ENCODE measurements at places on chromosomes 4 and X.

GRCh38 chr4:48976041-48976440 lies 10.0 kb upstream of the CWH43 start:
- no peaks in the 10 kb centered on the region for H3K4me1 ChIP-seq
- H3K27ac ChIP-seq = no peak overlapping the region
- H3K4me3 ChIP-seq = no peak overlapping the region
- no peak for DNase-seq
- H3K36me3 ChIP-seq = no peaks in the 10 kb centered on the region

GRCh38 chr4:106116025-106116424 lies 200.0 kb downstream of the TBCK start:
- H3K4me3 ChIP-seq = no peak overlapping the region
- H3K27ac ChIP-seq = no peak overlapping the region
- H3K27me3 ChIP-seq = no peaks in the 10 kb centered on the region
- peaks cover 27% of the 10 kb centered on the region for H3K36me3 ChIP-seq

DNA sequence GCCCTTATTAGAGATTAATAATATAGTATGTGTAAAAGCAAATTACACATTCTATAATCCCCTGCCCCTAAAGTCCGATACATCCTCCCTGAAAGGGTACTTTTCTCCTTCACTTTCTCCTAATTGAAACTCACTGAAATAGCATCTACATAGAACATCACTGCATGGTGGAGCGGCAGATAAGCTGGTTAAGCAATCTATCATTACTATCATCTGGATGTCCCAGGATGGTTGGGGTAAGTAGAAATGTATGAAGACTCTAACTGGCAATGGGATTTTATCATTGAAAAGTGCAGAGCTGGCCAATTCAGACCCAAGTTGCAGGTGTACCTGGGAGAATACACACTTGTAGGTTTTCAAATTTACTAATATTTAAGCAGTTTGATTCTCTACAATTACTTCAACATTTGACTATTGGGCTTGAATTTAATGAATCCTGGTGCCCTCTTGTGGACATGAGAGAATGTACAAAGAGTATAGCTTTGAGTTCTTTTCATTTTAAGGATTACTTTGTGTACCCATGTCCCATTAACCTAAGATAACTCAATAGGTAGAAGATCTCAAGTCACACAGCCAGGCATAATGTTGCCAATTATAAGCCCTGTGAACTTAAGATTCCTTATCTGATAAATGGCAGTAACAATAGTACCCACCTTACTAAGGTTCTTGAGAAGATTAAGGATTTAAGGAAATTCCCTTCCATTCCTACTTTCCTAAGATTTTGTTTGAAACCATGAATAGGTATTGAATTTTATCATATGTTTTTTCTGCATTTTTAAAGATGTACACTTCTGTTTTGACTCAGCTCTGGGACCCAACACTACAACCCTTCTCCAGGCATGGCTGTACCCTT lies 69.8 kb downstream of the SHROOM3 start:
- H3K4me3 ChIP-seq = no peak overlapping the region
- H3K36me3 ChIP-seq = no peaks in the 10 kb centered on the region

GRCh38 chr4:498328-498904 lies 540 bp downstream of the ZNF721 start:
- no peaks in the 10 kb centered on the region for H3K27me3 ChIP-seq
- DNase-seq = no peak
- H3K4me1 ChIP-seq = peaks cover 35% of the 10 kb centered on the region
- peak overlapping the region; percentile 94 for H3K27ac ChIP-seq

GRCh38 chrX:24828600-24828999 lies 134.9 kb downstream of the POLA1 start:
- no peak overlapping the region for H3K27ac ChIP-seq
- no peak overlapping the region for H3K4me3 ChIP-seq
- peaks cover 3% of the 10 kb centered on the region for H3K4me1 ChIP-seq
- peaks cover 21% of the 10 kb centered on the region for H3K36me3 ChIP-seq
- H3K27me3 ChIP-seq = no peaks in the 10 kb centered on the region
- no peak for DNase-seq

DNA sequence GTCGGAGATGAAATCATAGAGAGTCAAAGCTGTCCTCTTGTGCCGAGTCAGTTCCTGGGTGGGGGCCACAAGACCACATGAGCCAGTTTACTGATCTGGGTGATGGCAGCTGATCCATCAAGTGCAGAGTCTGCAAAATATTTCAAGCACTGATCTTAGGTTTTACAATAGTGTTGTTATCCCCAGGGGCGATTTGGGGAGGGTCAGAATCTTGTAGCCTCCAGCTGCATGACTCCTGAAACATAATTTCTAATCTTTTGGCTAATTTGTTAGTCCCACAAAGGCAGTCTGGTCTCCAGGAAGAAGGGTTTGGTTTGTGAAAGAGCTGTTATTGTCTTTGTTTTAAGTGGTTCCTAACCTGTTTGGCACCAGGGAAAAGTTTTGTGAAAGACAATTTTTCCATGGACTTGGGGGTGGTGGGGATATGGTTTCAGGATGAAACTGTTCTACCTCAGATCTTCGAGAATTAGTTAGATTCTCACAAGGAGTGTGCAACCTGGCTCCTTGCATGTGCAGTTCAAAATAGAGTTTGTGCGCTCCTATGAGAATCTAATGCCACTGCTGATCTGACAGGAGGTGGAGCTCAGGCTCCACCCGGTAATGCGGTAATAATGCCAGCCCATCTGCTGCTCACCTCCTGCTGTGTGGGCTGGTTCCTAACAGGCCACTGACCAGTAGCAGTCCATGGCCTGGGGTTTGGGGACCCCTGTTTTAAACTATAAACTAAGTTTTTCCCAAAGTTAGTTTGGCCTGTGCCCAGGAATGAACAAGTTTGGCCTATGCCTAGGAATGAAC lies 29.2 kb downstream of the METAP1 start:
- peaks cover 13% of the 10 kb centered on the region for H3K36me3 ChIP-seq
- DNase-seq = no peak
- H3K4me3 ChIP-seq = no peak overlapping the region

- H3K4me1 ChIP-seq = no peaks in the 10 kb centered on the region
- H3K36me3 ChIP-seq = no peaks in the 10 kb centered on the region
- DNase-seq = no peak
- H3K27ac ChIP-seq = no peak overlapping the region
- peaks cover 20% of the 10 kb centered on the region for H3K27me3 ChIP-seq
- H3K4me3 ChIP-seq = no peak overlapping the region
Measured at GRCh38 chr4:185099024-185099682, 43.9 kb upstream of the SLC25A4 start.

DNA sequence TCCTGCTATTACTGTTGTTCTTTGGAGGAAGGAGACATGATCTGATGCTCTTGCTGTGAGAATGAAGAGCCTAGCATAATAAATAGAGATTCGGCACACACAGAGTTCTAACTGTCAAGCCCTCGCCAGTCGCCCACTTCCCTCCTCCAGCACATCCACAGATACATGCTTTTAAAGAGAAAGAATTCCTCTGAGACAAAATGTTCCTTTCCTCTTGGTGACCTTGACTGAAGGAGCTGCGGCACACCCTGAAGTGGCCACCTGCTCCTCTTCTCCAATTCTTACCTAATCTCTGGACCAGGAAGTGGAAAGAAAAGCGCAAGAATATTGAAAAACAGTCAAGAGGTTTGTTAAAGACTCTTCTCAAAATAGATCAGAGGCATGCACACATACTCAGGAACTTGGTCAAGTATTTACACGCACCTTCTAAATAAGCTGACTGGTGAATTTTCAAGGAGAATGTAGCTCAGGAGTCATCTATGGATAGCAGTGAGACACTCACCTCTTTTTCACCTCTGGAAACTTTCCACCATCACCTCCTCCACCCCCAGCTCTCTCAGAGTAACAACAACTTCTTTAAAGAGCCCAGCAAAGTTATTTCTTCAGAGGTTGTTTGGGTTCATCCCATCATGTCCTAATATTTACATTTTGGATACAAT lies 95.4 kb downstream of the PARM1 start:
- no peak overlapping the region for H3K4me3 ChIP-seq
- no peaks in the 10 kb centered on the region for H3K27me3 ChIP-seq
- no peaks in the 10 kb centered on the region for H3K4me1 ChIP-seq

DNA sequence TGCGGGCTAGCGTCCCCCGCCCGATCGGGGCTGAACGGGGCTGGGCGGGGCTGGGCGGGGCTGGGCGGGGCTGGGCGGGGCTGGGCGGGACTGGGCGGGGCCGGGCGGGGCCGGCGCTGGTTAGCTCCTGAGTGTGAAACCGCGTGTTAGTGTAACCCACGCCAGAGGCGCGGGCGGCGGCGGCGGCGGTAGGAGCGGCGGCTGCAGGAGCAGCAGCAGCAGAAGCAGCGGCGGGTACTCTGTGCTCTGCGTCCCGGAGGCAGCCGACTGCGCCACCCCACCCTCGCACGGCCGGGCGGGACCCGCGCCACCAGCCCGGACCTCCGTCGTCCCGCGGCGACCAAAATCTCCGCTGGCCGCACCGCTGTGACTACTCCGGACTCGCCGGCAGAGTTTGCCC lies 128.1 kb downstream of the LAS1L start:
- H3K36me3 ChIP-seq = peaks cover 14% of the 10 kb centered on the region
- peak overlapping the region; percentile 48 for H3K4me3 ChIP-seq
- H3K27ac ChIP-seq = no peak overlapping the region
- DNase-seq = no peak

GRCh38 chr4:69748173-69748572 lies 12.2 kb downstream of the SULT1B1 start:
- H3K27ac ChIP-seq = no peak overlapping the region
- no peak overlapping the region for H3K4me3 ChIP-seq
- no peak for DNase-seq
- no peaks in the 10 kb centered on the region for H3K27me3 ChIP-seq

GRCh38 chr4:102786279-102786678 lies 25.5 kb upstream of the MANBA start:
- DNase-seq = no peak
- no peaks in the 10 kb centered on the region for H3K36me3 ChIP-seq
- no peak overlapping the region for H3K27ac ChIP-seq
- peaks cover 21% of the 10 kb centered on the region for H3K4me1 ChIP-seq
- H3K27me3 ChIP-seq = no peaks in the 10 kb centered on the region

GRCh38 chrX:15301924-15302323 lies 13.5 kb downstream of the ASB11 start:
- DNase-seq = no peak
- no peaks in the 10 kb centered on the region for H3K36me3 ChIP-seq
- H3K27ac ChIP-seq = no peak overlapping the region

GRCh38 chrX:108250654-108251579 lies 159.3 kb downstream of the ATG4A start:
- no peaks in the 10 kb centered on the region for H3K36me3 ChIP-seq
- no peaks in the 10 kb centered on the region for H3K27me3 ChIP-seq
- DNase-seq = no peak
- H3K4me3 ChIP-seq = no peak overlapping the region
- no peaks in the 10 kb centered on the region for H3K4me1 ChIP-seq
- no peak overlapping the region for H3K27ac ChIP-seq

- H3K4me1 ChIP-seq = no peaks in the 10 kb centered on the region
- H3K4me3 ChIP-seq = no peak overlapping the region
- no peak for DNase-seq
- no peaks in the 10 kb centered on the region for H3K36me3 ChIP-seq
Measured at GRCh38 chrX:28584025-28584424, 3.2 kb upstream of the IL1RAPL1 start.

- no peaks in the 10 kb centered on the region for H3K36me3 ChIP-seq
- no peaks in the 10 kb centered on the region for H3K4me1 ChIP-seq
- no peaks in the 10 kb centered on the region for H3K27me3 ChIP-seq
- DNase-seq = no peak
Measured at GRCh38 chr4:126448086-126448845, 1133.5 kb downstream of the FAT4 start.

GRCh38 chr4:170374770-170375169 lies 285.0 kb upstream of the AADAT start:
- H3K27ac ChIP-seq = no peak overlapping the region
- no peak overlapping the region for H3K4me3 ChIP-seq
- H3K36me3 ChIP-seq = peaks cover 6% of the 10 kb centered on the region
- H3K4me1 ChIP-seq = no peaks in the 10 kb centered on the region
- DNase-seq = no peak
- no peaks in the 10 kb centered on the region for H3K27me3 ChIP-seq

All from natural killer cell treated with Interleukin-12 subunit alpha and Interleukin-12 subunit beta and Interleukin-15 and Interleukin-18, amount 100 ng/mL, for 72 hours (primary cell).